ENCODE measurements at places on chromosomes 3 and 15.

GRCh38 chr15:81244306-81244705, 47.6 kb downstream of the IL16 start:
- no peak for DNase-seq

- no peak for DNase-seq
Observed at GRCh38 chr3:192887701-192888100, 30.0 kb downstream of the MB21D2 start.

DNA sequence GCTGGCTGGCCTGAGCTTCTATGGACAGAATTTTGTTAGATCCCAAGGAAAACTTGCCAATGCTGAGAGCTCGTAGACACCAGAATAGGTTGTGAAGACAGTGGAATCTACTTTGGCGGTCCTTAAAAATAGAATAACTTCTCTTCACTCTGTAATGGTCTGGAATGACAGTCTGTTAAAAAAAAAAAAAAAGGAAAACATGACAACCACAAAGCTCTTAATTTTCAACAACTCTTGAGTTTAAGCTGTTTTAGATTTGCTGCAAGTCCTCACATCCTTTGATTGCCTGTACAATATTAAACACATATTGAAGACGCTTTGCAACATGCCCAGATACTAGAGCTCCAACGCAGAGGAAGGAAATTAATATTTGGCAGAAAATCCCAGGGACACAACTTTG, 122.8 kb upstream of the GALNT15 start:
- DNase-seq, result no peak

GRCh38 chr3:194344012-194344411, 7.1 kb downstream of the CPN2 start:
- peak; percentile 63 for DNase-seq

GRCh38 chr3:176349706-176350105, 847.6 kb downstream of the TBL1XR1 start:
- no peak for DNase-seq

- DNase-seq, result no peak
Observed at GRCh38 chr3:132561003-132561402, 36.1 kb upstream of the ACKR4 start.

DNA sequence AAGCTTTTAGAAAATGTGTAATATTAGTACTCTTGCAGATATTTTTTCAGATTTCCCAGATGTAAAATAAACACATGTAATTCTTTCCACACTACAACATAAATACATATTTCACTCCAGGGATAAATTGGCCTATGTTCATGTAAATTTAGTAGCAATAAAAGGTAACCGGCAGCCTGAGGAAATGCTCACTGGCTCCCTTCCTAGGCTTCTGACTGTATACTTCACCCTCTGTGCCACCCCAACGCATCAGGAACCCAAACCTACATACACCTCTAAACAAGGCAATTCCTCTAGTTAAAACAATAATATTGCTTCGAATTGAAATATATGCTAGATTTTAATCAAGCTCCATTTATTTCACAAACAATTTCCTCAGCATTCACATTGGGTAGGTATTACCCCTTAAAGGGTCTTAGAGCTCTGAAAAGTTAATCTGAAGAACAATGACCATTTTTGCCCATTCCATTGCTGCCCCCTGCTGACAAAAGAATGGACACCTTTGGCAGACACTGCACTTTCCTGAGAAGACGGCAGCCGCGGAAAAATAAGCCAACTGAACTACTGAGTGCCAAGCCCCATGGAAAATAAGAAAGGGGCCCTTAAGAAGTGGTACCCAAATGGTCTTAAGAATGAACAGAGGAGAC, 212.5 kb downstream of the OSBPL10 start:
- DNase-seq, result peak; percentile 65

GRCh38 chr3:189966843-189967242, 153.9 kb downstream of the P3H2 start:
- DNase-seq, result no peak
